NCI-H774 (cell line): ENCODE measurements at places on chromosomes 7 and 10.

DNA sequence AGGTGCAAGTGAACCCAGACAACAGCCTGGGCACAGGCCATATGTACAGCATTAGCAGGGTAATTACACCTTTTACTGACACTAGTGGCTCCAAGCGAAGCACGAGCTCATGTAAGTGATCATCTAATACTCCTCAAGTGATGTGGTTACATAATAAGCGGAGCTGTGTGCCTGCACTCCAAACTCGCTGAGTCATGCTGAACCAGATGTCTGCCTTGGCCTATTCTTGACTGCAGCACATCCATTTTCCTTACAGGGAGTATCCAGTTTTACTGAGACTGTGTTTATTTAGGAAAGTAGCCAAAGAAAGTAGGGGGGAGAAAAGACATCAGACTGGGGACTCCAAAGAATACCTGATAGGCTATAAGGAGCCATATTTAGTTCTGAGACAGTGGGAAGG lies 90.1 kb downstream of the GRM3 start:
- no peak for DNase-seq

- no peak for DNase-seq
Measured at GRCh38 chr7:37068902-37069301, 344.6 kb upstream of the AOAH start.

DNA sequence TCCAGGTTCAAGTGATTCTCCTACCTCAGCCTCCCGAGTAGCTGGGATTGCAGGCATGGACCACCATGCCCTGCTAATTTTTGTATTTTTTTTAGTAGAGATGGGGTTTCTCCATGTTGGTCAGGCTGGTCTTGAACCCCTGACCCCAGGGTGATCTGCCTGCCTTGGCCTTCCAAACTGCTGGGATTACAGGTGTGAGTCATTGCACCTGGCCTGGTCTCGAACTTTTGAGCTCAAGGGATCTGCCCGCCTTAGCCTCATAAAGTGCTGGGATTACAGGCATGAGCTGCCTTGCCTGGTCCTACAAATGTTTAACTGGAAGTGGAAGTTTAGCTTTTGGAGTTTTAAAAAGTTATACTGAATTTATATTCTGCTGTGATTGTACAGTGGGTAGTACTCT lies 2.8 kb downstream of the MLLT10 start:
- no peak for DNase-seq

GRCh38 chr7:19463581-19463980 lies 245.3 kb downstream of the POLR1F start:
- no peak for DNase-seq

DNA sequence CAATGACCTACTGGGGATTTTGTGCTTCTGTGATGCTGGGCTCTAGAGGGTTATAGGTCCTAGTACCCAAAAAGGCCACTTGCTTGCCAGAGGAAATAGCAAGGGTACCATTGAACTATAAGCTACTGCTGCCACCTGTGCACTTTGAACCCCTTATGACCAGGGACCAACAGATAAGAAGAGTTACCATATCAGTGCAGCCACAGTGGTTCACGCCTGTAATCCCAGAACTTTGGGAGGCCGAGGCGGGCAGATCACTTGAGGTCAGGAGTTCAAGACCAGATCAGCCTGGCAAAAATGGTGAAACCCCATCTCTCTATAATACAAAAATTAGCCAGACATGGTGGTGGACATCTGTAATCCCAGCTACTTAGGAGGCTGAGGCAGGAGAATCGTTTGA lies 15.5 kb upstream of the CNOT4 start:
- no peak for DNase-seq

DNA sequence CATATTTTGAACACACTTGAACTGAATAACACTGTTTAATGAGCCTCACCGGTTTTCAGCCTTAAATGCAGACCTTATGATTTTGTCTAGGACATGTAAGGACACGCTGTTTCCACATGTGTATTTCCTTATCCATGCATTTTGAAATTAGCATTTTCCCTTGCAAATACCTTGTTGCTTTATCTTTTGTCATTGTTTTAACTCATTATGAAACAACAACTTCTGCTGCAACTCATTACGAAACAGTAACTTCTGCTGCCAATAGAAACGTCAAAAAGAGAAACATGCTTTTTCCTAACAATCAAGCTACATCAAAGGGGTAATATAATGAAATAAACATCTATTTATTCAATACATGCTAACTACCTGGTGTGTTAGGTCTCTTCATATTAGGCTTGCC lies 322.0 kb downstream of the AGMO start:
- no peak for DNase-seq

DNA sequence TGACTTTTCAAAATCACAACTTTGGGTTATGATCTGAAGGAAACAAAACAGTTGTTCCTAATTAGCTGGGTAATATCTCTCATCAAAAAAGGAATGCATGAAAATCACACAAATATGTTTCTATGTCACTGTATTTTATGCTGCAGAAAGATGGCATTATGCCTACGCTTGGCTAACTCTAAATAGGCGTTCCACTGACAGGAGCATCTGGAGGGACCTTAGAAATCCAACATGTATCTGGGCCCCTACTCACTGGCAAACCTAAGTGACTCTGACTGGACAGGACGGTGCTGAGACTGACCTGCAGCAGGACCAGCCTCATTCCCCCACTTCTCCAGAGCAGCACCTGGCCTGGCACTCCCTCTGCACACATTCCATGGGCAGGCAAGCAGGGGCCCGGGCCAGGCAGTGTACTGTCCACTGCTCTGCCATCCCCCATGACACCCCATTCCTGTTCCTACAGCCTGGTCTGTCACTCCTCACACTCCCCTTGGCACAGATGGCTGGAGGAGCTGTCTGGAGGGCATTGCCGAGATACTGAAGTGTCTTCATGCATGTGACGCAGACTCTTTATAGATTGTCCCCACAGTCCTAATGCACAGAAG lies 2.6 kb upstream of the MYL7 start:
- no peak for DNase-seq

DNA sequence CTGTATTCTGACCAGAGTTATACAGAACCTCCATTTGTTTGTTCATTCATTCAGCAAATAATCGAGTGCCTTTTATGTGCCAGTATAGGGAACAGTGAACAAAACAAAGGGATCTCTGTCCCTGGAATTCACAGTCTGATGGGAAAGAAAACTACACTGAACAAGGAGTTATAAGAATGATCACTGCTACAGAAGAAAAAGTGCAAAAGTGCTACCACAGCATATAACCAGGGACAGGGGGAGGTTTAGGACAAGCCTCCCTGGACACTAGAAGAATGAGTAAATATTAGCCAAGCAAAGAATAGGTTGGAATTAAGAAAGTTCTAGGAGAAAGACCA lies 4.2 kb downstream of the CLDN12 start:
- DNase-seq = no peak

DNA sequence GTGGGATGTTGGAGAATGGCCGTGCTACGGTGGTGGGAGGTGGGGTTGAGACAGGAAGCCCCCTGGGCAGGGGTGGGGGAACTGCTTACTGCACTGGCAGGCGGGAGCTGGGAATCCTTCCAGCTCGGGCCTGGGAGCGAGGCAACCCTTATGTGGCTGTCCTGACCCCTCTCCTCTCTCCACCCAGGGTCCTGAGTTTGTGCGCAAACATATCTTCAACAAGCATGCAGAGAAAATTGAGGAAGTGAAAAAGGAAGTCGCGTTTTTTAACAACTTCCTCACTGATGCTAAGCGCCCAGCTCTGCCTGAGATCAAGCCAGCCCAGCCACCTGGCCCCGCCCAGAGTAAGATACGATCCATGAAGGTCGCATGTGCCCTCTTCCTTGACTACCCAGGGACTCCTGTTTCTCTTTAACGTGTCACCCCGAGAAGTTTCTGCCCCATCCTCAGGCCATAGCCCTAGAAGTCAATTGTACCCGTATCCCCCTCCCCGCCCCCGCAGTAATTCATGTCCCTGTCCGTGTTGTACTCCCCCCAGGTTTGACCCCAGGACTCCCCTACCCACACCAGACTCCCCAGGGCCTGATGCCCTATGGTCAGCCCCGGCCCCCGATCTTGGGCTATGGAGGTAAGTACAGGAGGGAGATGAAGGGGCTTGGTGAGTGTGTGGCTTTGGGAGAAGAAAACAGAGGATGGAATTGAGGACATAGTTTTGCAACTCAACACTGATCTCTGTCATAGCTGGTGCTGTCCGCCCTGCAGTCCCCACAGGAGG lies 1.8 kb downstream of the UFSP1 start:
- no peak for DNase-seq

GRCh38 chr7:23467806-23468525 lies 2.3 kb downstream of the IGF2BP3 start:
- no peak for DNase-seq

DNA sequence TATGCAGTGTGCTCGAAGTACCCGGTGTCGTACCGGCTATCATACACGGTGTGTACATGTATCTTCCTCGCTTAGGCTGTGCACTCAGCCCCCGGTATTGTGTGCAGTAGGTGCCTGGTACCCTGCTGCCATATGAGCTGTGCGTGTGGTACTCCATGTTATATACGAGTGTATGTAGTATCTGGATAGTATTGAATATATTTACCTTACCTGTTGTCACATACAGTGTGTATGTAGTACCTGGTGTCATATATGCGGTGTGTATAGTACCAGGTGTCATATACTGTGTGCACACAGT lies 1.2 kb downstream of the ZMYND11 start:
- DNase-seq = no peak

DNA sequence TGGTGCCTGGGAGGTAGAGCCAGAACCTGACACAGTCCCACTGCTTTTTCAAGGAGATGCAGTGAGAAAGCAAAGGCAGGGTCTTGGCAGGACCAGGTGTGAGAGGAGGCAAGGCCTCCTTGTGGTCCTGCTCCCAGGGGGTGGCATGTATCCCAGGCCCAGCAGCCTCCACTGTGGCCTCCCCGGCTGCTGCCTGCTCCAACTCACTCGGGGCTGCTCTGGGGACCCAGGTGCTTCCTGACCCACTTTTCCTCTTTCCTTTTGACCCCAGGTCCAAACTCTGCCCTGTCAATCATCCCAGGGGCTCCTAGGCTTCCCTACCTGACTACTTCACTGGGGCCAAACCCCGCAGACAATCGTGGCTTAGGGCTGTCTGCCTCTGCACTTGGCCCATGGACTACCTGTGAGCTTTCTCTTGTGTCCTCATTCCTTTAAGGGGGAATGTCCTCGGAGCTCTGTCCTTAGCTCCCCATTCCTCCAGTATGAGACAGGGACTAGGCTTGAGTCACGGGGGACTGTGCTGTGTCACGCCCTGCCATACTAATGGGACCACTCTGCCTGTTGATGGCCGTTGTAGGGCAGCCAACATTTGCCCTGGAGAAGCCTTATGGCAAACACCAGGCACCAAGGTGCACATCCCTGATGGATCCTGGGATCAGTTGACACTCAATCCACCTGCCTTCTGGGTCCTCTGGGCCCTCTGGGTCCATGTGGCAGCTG lies 1.1 kb upstream of the AEBP1 start:
- DNase-seq = no peak

DNA sequence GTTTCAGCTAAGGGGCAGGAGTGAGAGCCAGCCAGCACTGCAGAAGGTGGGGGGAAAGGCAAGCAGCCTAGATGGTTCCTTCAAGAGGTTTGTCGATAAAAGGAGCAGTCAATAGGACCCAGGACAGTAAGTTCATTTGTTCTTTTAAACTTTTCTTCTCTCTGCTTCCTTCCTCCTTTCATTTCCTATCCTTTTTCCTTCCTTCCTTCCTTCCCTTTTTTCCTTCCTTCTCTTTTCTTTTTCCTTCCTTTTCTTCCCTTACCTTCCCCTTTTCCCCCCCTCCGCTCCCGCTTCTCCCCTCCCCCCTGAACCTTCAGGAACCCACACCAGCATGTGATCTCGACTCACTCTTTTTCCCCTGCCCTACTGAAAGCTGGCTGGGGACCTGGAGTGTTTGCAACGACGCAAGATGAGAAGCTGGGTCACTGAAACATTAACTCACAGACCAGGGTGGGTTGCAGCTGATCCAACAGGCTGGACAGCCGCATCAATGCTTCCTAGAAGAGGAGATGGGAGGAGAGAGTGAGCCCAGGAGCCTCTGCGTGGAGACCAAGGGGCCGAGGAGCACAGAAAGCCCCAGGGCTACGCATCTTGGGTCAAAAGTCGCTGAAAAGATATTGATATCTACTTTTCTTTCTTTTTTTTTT lies 103.4 kb upstream of the SDK1 start:
- DNase-seq = no peak

DNA sequence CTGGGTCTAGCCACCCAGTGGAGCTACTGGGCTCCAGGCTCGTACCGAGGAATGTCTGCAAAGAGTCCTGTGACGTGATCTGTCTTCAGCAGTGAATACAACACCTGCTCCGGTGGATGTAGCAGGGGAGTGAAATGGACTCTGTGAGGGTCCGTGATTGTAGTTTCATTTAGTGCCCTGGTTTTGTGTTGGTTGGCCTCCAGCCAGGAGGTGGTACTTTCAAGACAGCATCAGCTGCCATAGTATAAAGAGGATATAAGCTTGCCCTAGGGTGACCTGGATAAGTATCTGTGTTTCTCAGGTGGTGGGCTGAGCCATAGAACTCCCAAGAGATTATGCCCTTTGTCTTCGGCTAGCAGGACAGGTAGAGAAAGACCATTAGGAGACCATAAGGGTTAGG lies 24.6 kb upstream of the WNT2 start:
- no peak for DNase-seq

GRCh38 chr7:138455609-138456008 lies 4.5 kb upstream of the TRIM24 start:
- DNase-seq = no peak

DNA sequence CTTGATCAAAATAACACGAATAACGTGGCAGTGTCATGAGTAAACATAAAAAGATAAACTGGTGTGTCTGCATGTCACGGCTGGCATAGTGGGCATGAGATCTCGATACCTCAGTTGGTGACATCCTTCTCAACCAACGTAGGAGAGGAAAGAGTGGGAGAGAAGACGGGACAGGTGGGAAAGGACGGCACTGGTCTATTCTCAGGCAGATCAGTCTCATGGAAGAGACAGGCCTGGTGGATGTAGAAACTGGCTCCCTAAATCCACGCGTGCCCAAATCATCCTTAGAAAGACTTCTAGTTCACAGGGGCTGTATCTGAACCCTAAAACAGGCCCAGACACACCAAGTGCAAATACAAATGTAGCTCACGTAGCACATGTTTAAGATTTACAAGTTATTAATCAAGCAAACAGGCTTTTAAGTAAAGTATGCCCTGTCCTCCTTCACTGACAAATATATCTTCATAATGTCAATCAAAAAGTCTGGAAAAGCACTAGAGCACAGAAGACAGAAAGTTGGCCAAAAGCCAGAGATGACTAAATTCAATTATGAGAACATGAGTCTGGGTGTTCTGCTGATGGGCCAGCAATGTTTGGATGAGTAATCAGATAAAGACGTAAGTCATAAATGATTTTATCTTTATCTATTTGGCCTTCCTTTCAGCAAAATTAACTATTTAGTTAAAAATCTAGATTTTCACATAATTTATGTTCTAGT lies 56.3 kb downstream of the SFMBT2 start:
- DNase-seq = no peak

- peak; percentile 37 for DNase-seq
Measured at GRCh38 chr10:114304571-114305421, 65.7 kb downstream of the VWA2 start.
